ENCODE measurements at places on chromosomes 6 and 20.
A peak's percentile ranks its signal among the peaks of the same experiment; 100 is the strongest.

DNA sequence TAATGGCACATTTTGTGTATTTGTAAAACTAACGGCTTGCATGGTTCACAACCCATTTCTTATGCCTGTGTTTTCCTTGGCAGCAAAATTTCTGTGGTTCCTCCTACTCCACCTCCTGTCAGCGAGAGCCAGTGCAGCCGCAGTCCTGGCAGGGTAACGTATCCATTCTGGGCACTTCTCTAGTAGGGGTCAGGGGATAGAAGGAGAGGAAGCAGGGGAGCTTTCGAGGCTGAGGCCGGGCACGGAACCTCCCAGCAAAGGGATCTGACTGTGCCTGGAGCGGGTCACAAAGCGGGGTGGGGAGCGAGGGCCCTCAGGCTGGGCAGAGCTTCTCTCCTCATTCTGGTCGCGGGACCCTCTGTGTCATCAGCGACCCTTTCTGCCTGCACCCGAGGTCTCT is 58.4 kb downstream of the SYTL3 start:
- DNase-seq = peak; percentile 75

GRCh38 chr20:56454754-56455153 is 13.7 kb upstream of the RTF2 start:
- no peak for DNase-seq

DNA sequence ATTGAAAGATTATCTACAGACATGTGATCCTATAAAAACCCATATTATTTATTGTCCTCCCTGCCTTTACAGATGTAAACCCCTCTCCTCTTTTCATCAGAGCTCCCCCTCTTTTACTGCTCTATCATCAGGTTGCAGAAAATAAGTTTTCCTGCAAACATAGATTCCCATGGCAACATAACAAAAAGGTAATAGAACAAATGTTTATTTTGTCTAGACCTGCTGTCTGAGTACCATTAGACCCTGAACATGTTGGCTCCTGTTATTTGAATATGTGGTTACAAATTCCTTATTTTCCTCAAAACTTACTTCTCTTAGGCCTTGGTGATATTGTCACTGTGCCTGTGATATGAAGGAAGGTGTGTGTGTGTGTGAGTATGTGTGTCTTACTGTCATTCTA is 11.5 kb downstream of the MAPK14 start:
- no peak for DNase-seq

DNA sequence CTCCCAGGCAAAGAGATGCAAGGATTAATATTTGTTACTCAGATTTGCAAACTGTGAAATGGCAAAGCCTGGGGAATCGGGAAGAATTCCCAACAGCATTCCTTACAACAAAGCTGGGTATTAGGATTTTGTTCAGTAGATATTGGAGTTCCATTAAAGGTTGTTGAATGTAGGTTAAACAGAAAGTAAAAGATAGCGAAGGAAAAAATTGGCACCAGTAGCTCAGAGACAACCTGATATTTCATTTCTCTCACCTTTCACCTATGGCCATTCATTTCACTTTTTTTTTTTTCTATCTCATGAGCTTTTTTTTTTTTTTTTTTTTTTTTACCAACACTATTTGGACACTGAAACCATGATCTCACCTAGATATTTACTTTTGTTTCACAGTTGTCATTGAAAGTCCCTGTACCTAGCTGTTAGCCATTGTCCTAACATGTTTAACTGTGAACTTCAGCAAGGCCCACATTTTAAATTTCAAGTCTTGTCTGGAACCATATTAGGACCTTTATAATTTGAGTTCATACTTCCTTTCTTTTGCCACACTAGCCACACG is 552.5 kb downstream of the HAO1 start:
- no peak for DNase-seq

DNA sequence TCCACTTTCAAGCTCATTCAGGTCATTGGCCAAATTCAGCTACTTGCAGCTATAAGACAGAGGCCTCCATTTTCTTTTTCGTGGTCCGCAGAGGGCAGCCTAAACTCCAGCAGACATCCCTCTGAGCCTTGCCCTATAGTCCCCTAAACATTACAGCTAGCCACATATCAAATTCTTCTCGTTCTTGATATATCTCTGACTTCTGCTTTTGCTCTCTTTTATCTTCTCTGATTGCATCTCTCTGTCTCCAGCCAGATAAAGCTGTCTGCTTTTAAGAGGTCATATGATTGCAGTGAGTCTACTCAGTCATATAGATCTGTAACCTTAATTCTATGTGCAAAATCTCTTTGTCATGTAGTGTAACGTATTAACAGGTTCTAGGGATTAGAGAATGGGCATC is 358.4 kb upstream of the RGS17 start:
- no peak for DNase-seq
